ENCODE measurements at places on chromosomes 7 and 10.

DNA sequence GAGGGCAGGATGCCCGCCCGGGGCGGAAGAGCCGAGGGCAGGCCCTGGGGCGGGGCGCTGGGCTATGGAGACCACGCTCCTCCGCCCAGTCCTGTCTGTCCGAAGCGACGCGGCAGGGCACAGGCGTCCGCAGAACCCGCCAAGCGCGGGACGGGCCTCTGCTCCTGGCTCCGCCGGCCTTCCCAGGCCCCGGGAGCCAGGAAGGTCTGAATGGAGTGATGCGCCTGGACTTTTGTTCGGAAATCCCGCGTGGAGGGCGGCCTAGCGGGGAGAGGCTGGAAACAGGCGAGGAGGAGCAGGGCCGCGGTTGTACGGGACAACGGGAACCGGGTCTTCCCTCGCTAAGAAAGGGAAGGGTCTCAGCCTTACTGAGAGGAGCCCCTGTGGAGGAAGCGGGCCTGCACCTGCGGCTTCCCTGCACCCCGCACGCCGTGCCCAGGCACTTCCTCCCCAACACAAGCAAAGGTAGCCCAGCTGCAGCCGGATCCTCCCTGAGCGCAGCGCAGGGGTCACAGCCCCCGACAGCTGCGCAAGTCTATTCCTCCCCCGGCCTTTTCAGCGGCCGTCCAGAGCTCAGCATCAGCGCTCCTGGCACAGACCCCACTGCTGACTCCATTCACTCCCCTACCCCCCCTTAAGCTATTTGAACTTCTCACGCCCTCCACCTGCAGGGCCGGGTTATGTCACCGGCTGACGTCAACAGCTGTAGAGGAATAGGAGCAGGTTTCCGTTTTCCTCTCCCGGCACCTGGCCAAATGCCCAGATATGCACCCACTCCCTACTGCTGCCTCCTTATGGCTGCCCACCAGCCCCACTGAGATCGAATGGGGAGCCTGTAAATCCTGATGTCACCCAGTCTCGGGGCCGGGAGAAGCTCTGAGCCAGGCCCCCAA is 143.2 kb upstream of the RET start:
- DNase-seq, result no peak

- no peak for DNase-seq
Observed at GRCh38 chr10:71468363-71469094, 71.8 kb downstream of the CDH23 start.

DNA sequence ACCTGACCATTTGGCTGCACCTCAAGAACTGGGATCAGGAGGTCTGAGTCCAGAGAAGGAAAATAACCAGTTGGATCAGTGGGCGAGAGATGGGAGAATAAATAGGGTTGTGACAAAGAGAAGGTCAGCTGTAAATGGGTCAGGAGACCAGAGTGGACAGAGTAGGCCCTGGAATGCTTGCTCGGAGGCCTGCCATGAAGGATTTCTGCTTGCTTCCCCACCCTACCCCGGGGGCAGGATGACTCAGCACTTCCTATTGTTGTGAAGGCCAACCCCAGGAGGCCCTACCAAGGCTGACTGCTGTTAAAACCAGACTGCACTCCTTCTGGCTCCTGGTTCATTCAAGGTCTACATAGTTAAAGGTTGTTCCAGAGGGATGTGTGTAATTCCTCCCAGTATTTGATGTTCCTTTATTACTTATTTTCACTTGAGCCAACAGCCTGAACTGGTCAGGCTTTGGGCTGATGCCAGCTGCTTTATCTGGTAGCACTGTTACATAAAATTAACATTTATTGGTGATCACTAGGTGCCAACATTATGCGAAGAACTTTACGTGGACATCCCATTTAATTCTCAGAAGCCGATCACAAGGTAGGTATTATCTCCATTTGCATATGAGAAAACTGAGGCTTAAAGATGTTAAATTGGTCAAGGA is 27.3 kb upstream of the IFRD1 start:
- DNase-seq, result no peak

DNA sequence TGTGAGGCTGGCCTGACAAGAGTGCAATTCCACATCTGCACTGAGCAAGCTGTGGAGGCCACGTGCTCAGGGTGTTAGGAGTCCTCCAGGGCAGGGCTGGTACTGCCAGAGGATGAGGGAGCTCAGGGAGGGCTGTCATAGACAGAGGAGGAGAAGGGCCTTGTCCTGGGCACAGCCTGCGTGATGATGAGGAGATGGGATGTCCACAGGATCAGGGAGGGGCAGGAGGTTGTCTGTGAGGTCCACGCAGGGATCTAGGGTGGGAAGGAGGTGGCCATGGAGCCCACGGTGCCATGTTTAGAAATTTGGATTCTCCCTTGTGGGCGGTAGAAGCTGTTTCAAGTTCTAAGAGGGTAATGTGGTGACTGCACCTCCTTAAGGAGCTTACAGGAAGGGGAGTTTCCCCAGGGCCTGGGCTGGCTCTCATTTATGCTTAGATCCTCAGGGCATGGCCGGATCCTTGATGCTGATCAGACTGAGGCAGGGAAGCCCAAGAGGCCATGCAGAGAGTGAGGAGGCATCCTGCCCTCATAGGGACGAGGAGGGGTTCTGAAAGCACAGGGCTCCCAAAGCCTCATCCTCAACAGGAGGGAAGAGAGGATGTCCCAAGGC is 30.3 kb downstream of the CHAT start:
- no peak for DNase-seq

DNA sequence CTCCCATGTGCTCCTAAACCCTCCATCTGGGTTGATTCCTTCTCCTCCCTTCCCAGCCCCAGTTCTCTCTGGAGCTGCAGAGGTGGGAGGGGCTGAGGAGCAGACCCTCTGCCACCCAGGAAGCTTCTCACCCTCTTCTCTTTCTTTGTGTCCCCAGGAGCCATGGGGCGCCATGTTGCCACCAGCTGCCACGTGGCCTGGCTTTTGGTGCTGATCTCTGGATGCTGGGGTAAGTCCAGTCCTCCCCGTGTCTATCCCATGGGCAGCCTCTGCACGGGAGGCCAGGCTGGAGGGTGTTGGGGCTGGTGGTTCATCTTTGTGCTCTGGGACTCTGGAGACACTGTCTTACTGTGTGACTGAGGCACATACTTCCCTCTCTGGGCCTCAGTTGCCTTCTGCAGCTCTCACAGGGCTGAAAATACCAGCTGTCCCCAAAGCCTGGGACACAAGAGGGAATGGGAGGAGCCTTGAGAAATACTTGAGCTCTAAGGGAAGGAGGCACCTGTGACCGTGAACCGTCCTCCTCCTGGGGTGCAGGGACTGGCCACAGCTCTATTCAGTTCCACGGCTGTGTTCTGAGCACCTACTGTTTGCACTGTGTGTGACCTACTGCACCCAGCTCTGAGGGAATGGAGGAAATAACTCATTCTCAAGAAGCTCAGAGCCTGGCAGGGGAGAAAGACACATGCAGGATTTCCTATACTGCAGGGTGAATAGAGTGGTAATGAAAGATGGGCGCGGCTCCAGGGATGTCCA is 43.1 kb downstream of the CDH23 start:
- no peak for DNase-seq

- DNase-seq, result no peak
Observed at GRCh38 chr7:21550821-21551531, 8.1 kb downstream of the DNAH11 start.

GRCh38 chr7:39702133-39702532 is 78.8 kb downstream of the RALA start:
- DNase-seq, result no peak

DNA sequence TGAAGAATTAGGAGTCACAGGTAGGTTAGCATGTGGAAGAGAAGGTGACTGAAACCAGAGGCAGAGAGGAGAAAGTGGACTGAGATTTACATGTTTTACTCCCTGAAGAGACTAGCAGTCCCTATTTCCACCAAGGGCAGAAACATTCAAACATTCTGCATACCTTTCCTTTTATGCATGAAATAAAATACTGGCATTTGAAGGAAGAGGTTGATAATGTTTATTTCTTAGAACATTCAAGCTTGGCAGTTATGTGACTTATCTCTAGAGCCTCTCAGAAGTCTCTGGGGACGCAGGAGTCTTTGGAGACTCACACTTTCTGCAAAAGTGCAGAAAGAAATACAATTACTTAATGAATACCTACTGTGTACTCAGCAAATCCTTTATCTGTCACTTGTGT is 507.1 kb upstream of the C7orf33 start:
- DNase-seq, result no peak

DNA sequence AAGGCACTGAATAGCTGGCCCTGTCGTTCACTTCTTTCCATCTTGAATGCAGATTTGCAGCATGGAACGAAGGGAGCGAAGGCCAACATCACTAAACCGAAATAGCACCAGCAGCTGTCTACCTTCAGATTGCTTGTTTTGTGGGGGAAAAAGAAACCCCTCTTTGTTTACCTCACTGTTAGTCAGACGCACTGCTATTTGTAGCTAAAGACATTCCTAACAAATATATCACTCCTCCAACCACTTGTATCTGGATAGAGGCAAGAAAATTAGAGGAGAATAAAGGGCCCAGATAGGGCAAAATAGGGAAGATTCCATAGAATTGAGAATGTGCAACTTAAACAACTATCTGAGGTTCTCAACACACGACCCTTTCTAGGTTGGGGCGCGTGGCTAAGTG is 26.5 kb downstream of the ANK3 start:
- no peak for DNase-seq

DNA sequence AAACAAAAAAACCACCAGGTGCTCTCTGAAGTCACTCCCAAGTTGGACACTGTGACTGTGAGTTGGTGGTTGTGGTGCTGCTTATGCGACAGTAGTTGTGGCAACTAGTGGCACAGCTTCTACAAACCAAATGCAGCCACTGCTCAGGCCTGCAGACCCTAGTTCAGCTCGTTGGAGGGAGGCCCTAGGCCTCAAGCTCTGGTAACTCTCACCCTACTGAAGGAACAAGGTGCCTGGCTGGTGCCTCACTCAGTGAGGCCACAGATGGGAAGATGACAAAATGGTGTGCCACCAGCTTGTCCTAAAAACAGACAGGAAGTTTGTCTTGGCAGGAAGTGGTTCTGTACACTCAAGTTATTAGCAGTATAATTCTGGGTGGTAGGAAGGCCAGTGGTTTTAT is 45.3 kb upstream of the RAPGEF5 start:
- DNase-seq, result no peak

DNA sequence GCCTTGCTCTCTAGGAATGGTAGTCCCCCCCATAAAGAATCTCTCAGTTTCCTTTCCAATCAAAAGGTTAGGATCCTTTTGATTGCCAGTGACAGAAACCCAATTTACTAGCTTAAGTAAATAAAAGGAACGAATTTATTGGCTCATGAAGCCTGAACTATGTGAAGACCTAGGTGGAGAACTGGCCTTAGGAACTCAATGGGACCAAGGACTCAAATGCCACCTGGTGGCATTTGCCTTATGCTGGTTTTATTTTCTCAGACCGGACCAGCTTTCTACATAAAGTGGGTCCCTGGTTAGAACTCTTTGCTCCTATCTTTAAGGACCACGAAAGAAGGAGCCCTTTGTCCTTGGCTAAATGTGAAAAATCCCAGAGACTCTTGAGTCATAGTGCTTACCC is 25.4 kb downstream of the CFTR start:
- DNase-seq, result no peak

DNA sequence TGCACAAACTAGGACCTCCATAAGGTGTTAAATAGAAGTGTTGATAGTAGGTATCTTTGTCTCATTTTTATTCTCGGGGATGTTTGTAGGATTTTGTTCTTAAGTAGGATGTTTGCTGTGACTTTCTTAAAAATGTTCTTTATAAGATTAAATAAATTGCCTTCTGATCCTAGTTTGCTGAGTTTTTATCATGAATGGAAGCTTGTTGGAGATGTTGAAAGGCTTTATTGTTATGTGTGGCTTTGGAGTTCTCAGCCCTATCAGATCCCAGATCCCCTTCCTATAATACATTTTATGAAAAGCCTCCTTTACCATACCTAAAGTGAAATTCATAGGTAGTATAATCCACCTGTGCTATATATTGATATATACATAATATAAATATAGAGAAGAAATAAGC is 40.1 kb downstream of the NHLRC2 start:
- DNase-seq, result no peak

GRCh38 chr7:112104120-112104519 is 102.1 kb downstream of the DOCK4 start:
- DNase-seq, result no peak

DNA sequence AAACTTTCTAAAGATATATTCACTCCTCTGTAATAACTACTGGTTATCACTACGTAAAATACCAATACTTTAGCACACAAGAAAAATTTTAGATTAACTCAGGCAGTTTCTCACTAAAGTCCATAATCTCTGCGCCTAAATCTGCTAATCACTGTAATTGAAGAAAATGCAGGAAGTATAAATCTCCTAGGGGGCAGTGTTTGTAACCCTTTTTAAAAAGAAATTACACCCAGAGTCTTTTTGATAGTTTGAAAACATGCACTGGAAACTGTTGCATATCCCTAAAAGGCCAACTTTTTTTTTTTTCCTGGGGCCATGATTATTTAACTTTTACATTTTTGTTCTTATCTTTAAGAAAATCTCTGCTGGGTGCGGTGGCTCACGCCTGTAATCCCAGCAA is 209.6 kb downstream of the KIAA1217 start:
- no peak for DNase-seq

- DNase-seq, result no peak
Observed at GRCh38 chr7:150429699-150430098, 20.7 kb upstream of the GIMAP8 start.

DNA sequence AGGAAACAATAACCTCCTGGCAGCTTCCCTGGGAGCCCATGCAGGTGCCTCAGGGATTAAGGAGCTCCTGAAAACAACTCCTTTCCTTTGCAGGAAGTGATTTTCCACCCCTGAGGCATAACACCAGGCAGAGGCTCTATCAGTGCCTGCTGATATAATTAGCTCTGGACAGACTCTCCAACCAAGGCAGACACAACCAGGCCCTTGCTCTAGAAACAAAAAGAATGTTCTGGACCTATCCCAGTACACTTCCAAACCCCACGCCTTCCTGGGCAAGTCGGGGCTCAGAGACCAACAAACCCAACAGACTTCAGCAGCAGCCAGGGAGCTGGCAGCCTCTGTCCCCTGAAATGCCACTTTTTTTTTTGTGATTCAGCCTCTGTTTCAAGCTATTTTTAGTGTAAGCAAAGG is 247.1 kb downstream of the KCNMA1 start:
- no peak for DNase-seq

- no peak for DNase-seq
Observed at GRCh38 chr10:110698782-110699201, 54.7 kb downstream of the RBM20 start.

- no peak for DNase-seq
Observed at GRCh38 chr7:110808361-110808760, 282.6 kb upstream of the LRRN3 start.

GRCh38 chr10:43839973-43840372 is 191.3 kb upstream of the ZNF32 start:
- no peak for DNase-seq

Data from activated naive CD8-positive, alpha-beta T cell treated with anti-CD3 and anti-CD28 coated beads, Interleukin-2, amount 50 U/mL, for 16 hours (primary cell).